GM19239 (cell line): ENCODE measurements at places on chromosomes 5 and 9.

DNA sequence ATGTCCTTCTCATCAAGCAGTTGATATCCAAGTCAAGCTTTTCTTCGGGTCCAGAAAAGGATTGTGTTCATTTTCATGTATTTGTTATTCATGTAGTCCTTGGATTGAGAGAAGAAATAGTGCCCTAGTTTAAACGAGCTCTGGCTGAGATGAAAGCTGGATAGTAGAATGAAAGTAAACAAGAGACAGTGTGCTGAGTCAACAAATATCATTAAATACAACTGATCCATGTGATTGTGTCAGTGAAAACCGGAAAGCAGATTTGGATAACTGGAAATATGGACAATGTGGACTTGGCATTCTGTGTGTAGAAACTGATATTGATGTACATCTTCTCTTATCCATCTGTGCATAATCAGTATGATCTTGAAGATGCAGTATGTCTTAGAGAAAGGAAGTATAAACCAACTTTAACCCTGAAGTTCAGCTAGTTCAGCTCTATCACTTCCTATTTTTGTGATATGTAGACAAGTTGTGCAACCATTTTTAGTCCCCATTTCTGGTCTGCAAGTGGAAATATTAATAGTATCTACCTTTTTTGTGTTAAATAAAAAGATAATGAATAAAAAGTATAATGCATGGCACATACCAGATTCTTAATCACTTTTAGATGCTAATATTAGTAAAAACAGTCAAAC lies 4.4 kb downstream of the MUSK start:
- DNase-seq: no peak

DNA sequence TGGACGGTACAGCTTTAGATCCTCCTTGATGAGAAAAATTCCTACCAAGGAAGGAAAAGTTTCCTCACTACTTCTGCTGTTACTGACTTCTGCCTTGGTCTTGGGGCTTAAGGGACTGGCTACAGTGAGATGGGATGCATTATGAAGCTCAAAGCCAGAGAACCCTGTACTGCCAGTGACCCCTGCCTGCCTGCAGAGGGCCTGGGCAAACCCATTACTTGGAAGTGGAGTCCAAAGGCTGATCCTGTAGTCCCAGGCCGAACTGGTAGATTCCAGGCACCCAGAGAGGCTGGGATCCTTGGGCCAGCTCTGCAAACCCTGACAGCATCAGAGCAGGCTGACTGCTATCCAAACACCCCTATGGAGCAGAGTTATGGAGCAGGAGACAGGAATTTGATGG lies 25.7 kb upstream of the NR5A1 start:
- no peak for DNase-seq

DNA sequence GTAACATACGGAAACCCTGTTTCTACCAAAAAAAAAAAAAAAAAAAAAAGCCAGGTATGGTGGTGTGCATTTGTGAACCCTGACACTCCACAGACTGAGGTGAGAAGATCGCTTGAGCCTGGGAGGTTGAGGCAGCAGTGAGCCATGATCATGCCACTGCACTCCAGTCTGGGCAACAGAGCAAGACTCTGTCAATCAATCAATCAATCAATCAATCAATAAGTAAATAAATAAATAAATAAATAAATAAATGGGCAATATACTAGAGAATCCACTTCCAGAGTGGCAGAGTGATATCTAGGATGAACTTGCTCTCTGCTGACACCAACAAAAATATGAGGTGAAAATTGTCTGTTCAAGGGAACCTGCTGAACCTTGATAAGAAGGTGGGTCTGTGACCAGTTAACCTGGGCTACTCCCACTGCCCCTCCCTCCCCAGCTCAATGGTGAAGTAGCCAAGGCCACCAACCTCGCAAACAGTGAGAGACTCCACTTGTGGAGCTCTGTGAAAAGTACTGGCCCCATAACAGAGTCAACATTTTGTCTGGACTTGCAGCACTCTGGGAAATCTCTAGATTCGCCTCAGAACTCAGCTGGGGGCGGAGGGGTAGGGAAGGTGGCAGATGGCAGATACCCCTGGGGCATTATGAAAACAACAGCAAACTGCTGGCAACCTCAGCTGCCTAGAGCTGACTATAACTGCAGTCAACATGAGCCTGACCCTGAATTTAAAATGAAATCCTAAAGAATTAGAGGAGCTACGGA lies 163.7 kb downstream of the ROR2 start:
- no peak for DNase-seq

GRCh38 chr5:154967421-154968024 lies 26.6 kb downstream of the MRPL22 start:
- DNase-seq: no peak

GRCh38 chr5:377326-377981 lies 55.9 kb downstream of the AHRR start:
- DNase-seq: no peak

DNA sequence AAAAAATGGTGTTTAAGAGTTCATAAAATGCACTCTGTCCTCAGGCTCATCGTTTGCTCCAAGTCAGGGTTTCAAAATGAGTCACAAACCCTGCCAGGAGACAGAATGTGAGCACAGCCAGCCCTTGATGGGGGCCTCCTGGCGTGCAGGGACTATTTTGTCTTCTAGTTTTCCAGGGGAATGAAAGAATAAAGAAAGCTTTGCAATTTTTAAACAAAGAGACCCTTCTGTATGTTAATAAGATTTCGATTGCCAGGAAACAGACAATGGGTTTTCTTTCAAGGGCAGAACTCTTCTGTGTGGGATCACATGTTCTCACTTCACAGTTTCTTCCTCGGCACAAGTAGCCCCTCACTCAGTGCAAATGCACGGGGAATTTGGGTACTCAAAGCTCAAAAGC lies 121.4 kb upstream of the C6 start:
- DNase-seq: no peak

- no peak for DNase-seq
Observed at GRCh38 chr5:135138116-135138850, 104.3 kb upstream of the PITX1 start.

DNA sequence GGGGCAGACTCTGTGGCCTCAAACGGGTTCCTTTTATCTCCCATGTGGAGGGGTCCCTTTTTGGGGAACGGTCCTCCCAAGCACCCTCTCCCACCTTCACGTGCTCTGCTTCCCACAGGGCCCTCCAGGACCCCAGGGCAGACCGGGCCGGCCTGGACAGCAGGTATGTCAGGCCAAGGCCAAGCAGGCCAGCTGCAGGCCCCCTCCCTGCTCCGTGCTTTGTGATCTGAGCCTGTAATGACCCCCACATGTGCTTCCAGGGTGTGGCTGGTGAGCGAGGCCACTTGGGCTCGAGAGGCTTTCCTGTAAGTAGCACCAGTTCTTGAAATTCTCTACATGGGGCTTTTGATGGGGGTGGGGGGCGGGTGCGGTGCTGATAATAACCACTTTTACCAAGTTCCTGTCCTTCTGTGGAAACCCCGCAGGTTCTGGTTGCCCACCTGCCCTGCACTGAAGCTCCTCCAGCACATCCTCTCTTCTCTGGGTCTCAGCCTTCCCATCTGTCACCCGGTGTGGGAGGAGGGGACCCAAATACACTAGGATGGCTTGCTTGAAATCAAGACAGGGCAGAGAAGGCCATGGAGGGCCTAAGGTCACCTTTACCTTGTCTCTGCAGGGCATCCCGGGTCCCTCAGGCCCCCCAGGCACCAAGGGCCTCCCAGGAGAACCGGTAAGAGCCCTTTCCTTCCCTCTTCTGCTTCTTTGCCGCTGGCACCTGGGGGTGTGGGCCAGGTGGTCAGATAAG lies 57.9 kb upstream of the ORM1 start:
- no peak for DNase-seq

DNA sequence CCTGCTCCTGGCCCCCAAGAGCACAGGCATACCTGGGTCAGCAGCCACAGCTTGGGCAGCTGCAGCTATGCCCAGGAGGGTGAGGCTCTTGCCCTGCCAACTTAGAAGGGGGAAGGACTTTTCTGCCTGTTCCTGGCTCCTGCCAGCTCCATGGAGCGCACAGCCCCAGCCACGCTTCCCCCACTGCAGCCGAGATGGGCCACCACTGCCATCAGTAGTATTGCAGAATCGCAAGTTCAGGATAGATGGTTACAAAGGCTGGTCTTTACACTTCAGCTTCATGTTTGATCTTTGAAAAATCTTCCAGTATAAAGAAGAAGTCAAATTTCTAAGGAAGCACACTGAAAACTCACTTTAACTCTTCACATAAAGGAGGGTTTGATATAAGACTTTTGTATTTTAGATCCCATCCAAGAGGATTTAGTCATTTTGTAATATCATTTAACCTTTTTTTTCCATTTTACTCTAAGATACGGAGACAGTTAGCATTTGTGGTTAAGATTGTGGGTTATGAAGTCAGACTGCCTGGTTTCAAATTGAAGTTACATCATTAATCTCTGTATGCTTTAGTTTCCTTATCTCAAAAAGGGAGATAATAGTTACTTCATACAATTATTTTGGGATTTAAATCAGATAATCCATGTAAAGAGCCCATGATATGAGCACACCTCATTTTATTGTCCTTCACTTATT lies 81.8 kb downstream of the NLN start:
- DNase-seq: no peak

DNA sequence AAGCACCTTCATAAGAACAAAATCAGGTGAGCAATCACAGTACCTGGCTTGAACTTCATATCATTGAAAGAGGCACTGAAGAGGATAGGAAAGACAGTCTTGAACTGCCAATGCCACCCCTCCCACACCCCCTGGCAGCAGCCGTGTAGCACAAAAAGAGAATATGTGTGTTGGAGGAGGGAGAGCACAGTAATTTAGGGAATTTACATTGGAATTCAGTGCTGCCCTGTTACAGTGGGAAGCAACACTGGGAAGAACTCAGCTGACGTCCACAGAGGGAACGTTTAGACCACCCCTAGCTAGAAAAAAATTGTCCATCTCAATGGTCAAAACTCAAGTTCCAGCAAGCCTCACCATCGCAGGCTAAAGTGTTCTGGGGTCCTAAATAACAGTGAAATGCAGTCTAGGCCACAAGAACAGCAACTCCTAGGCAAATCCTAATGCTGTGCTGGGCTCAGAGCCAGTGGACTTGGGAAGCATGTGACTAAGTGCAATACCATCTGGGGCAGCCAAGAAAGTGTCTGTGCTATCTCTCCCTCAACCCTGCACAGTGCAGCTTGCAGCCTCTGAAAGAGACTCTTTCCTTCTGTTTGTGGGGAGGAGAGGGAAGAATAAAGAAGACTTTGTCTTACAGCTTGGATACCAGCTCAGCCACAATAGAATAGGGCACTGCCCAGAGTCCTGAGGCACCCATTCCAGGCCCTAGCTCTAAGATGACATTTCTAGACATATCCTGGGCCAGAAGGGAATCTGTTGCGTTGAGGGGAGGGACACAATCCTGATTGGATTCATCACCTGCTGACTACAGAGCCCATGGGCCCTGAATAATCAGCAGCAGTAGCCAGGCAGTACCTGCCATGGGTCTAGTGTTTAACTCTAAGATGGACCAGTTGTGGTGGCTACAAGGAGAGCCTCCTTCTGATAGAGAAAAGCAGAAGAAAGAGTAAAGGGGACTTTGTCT lies 62.1 kb upstream of the VLDLR start:
- no peak for DNase-seq
